CD4-positive, alpha-beta T cell treated with Interleukin-10 for 1 hour (primary cell): ENCODE measurements at places on chromosomes 1 and 21.

GRCh38 chr1:205335692-205336091 is 14.1 kb upstream of the NUAK2 start:
- peak; percentile 79 for DNase-seq

DNA sequence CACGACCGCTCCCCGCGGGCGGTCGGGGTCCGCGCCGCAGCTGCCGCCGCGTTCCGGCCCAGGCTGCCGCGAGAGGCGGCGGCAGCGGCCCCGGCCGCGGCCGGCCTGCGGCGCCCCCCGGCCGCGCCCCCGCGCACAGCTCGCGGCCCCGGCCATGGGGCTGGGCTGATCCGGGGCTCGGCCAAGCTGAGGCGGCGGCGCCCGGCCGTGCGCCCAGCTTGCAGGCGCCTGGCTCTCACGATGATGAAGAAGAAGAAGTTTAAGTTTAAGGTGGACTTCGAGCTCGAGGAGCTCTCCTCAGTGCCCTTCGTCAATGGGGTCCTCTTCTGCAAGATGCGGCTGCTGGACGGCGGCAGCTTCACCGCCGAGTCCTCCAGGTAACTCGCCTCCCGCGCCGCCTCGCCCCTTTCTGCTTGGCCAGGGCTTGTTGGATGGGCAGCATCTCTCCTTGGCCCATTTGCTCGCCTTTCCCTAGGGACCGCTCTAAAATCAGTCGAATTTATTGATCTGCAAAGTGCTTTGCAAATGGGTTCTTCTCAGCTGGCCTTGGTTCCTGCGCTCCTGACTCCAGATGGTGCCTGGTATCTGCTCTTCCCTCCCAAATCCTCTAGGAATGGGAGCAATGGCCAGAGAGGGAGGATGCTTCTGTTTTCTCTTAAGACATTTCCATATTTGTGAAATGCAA is 431 bp downstream of the EEIG2 start:
- DNase-seq, result peak; percentile 29

DNA sequence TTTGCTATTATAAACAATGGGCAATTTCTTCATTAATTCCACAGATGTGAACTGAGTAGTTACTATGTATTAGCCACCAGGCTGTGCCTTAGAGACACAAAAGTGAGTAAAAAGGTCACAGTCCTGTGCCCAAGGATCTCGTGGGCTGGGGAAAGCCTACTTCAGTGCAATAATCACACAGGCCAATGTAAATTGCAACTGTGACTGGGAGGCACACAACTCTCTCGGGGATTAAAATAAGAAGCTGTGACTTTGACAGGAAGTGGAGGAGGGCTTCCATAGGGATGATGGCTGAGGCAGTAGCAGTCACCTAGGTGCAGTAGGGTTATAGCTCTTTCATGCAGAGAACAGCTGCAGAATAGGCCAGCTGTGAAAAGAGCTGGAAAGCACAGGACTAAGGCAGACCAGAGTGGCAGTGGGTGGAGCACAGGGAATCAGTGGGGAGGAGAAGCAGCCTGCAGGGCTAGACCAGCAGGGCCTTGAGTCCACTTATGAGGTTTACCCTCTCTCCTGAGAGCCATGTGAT is 121.9 kb downstream of the MAB21L3 start:
- peak; percentile 51 for DNase-seq

GRCh38 chr1:207565546-207566468 is 69.8 kb downstream of the CR1 start:
- no peak for DNase-seq

- DNase-seq, result no peak
These were observed 55.0 kb downstream of the TRABD2B start for GRCh38 chr1:47942240-47942629.

DNA sequence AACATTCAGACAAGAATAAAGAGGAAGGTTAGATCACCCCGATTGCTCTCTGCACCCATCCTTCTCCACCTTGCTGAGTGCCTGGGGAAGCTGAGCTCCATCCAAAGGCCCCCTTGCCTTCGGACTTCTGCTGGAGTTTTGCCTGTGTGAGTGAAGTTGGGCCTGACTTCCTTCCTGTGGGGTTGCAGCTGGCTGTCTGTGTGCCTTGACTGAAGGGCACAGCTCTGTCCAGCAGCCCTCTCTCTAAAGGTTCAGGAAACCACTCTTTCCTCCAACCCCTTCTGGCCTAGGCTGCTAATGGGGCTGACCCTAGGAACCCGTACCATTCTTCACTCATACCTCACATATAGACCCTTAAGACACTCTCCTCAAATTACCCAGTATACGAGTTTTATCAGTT is 173.4 kb upstream of the HMCN1 start:
- DNase-seq, result no peak

GRCh38 chr1:206802401-206802800 is 30.1 kb upstream of the IL10 start:
- no peak for DNase-seq

GRCh38 chr1:10553118-10553517 is 78.4 kb downstream of the PEX14 start:
- no peak for DNase-seq

- DNase-seq, result no peak
These were observed 58.4 kb upstream of the KAZN start for GRCh38 chr1:14539953-14540563.

- DNase-seq, result peak; percentile 23
These were observed at the start of gene GPR161 for GRCh38 chr1:168136709-168137514. Gene GPR161 (minus strand): TSS chr1:168136930. CDS start chr1:168104850, 32,080 bp downstream.

DNA sequence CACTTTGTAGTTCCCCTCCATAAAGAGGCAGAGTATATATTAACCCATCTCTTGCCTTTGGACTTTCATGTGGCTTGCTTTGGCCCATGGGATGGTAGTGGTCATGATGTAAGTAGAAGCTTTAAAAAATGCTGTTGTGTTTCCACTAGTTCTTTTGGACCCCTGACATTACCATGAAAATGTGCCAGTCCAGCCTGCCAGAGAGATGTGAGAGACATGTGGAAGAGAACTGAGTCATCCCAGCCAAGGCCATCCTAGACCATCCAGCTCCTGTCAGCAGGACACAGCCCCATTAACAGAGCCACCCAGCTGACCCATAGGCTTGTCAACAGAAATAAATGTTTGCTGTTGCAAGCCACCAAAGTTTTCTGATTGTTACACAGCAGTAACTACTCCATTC is 3.9 kb upstream of the CD101 start:
- DNase-seq, result no peak

GRCh38 chr1:36988321-36988720 is 46.0 kb downstream of the GRIK3 start:
- no peak for DNase-seq

- no peak for DNase-seq
These were observed 7.3 kb upstream of the TTC4 start for GRCh38 chr1:54708385-54708784.

DNA sequence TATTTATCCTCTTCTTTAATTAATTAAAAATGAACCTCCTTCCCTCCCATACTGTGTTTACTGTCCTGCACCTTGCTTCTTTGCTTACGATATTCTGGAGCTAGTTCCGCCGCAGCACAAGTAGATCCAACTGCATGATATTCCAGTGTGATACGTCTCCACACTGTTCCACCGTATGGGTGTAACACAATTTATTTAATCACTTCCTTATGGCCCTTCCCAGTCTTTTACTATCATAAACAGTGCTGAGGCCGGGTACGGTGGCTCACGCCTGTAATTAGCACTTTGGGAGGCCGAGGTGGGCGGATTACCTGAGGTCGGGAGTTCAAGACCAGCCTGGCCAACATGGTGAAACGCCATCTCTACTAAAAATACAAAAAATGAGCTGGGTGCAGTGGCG is 25.7 kb downstream of the CNST start:
- DNase-seq, result no peak

DNA sequence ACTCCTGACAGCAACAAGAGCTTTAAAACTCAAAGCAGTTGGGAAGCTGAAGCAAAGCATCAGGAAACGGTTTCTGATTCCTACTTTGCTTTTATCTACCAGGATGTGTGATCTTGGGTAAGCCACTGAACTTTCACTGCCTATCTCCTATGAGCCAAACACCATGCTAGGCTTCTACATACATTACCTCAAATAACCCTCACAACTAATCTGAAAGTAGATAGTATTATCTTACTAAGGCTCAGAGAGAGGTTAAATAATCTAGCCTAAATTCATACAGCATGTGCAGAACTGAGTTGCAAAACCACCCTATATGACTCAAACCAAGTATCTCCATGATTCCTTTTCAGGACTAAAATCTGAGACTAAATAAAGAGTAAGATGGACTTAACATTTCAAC is 83.8 kb downstream of the EVI5 start:
- DNase-seq, result no peak

DNA sequence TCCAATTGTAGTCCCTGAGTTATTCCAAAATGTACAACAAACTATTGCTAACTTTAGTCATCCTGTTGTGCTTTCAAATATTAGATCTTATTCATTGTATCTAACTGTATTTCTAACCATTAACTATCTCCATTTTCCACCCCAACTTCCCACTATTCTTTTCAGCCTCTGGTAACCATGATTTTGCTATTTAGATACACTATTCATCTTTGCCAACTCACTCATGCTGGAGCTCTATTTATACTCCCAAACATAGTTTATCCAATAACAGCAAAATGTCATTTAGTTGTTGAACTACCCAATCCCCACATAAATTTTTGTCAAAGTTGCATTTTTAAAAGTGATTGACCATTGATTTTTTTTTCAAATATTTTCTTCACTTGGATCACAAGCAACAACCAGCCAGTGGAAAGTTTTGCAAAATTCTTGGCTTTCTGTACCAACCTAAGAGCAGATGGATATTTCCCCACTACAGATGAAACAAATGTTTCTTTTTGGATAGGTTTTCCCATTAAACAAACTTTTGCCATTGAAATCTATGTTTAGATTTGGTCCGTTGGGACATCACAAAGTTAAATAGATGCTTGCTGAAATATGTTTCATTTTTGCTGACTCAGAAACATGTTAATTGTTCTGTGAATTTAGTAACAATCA is 866.0 kb downstream of the LTN1 start:
- no peak for DNase-seq

DNA sequence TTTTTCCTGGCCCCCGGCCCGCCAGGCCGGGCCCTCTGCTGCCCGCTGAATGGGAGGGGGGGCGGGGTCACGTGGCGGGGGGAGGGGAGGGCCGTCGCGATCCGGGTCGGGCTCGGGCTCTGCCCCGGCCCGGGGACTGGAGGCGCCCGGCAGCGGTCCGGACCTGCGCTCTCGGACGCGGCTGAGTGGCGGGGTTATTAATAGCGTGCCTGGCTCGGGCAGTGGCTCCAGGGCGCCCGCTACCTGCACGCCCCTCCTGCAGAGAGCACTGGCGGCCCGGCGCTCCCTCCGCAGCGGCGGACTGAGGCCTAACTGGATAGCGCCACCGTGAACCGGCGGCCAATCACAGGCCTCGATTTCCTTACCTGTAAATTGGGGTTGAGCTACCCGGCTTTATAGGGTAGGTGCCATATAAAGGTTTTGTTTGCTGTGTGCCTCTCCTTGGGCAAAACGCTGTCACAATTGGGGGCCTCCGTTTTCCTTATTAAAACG is 28.1 kb downstream of the AHDC1 start:
- no peak for DNase-seq

DNA sequence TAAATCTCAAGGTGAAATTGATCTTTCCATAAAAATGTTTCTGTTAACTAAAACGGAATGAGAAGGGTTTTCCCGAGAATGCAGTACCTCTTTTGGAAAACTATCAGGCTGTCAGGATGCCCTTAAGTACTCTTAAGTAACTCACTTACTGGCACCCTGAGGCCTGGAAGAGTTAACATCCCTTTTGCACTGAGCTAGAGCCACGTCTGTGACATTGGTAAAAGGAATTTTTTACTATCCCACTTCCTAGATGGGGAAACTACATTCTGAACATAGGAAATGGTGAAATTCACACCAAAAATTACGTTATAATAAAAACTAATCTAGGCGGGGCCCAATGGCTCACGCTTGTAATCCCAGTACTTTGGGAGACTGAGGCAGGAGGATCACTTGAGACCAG is 39.7 kb upstream of the MAP10 start:
- DNase-seq, result no peak

DNA sequence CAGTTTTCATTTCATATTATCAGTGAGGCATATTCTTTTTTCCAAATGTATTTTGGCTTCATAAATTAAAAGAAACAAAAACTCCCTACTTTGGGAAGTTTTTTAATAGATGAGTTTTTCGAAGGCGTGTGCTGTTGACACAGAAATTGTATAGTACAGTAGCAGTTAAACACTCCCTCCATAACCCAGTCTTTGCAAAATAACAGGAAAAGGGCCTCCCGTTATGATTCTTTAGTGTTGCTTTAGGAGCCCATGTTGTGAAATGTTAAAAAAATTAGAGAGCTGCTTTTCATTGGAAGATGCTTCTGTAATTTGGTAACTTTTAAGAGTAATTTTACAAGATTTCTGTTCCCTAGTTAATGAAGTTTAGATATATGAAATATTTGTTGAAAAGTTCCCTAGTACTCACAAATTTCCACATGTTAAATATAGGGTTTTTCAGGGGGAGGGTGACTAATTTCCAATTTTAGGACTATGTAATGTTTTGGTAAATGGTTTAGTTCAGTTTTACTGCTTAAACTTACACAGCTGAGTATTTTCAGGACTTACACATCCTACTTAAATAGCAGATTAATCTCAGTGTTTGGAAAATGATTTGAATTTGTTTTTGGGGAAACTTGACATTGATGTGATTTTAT is 2.0 kb downstream of the CAMSAP2 start:
- DNase-seq, result no peak

- no peak for DNase-seq
These were observed 40.7 kb downstream of the CD2 start for GRCh38 chr1:116794804-116795481.

DNA sequence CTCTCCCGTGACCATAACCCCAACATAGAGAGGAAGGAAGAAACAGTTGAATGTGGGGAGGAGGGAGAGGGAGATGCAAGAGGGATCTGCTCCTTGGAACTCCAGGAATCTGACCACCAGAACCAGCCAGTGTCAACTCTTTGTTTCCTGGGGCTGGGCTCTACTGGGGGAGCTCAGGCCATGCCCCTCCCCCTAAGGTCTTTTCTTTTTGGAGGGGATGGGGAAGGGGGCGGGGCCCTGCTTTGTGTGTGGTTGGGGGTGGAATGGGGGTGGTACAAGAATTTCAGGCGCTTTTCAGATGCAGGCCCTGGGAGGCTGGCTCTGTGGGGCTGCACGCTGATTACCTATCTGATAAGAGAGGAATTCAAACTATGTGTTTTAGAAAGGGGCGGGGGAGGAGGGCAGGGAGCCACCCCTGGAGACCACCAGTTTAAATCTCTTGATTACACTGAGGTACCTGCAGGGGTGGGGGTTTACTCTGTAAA is 8.3 kb downstream of the LIN28A start:
- DNase-seq, result no peak

DNA sequence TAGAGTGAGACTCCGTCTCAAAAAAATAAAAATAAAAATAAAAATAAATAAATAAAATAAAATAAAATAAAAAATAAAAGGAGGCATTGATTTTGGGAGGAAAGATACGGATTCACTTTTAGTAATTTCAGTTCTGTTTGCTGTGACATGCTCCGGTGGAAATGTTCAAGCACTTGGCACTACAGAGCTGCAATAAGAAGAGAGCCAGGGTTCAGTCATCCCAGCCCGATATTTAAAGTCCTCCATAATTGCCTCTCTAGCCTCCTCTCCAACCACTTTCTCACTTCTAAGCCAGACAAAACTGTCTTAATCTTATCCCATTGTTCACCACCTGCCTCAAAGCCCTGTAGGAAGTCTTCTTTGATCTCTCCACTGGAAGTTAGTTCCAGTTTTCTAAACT is 55.0 kb upstream of the MACF1 start:
- no peak for DNase-seq

- DNase-seq, result no peak
These were observed 442.7 kb downstream of the PTBP2 start for GRCh38 chr1:97164276-97164639.
